ENCODE measurements at places on chromosomes 12 and 14.

DNA sequence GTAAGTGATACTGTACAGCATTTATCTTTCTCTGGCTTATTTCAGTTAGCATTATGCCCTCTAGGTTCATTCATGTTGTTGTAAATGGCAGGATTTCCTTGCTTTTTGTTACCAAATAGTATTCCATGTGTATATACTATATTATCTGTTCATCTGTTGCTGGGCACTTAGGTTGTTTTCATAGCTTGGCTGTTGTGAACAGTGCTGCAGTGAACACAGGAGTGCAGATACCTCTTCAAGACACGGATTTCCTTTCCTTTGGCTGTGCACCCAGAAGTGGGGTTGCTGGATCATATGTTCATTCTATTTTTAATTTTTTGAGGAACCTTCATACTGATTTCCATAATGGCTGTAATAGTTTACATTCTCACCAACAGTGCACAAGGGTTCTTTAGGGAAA is 21.5 kb downstream of the EP400 start:
- H3K4me3 ChIP-seq = no peak overlapping the region
- H3K27ac ChIP-seq = no peak overlapping the region
- H3K27me3 ChIP-seq = no peaks in the 10 kb centered on the region

DNA sequence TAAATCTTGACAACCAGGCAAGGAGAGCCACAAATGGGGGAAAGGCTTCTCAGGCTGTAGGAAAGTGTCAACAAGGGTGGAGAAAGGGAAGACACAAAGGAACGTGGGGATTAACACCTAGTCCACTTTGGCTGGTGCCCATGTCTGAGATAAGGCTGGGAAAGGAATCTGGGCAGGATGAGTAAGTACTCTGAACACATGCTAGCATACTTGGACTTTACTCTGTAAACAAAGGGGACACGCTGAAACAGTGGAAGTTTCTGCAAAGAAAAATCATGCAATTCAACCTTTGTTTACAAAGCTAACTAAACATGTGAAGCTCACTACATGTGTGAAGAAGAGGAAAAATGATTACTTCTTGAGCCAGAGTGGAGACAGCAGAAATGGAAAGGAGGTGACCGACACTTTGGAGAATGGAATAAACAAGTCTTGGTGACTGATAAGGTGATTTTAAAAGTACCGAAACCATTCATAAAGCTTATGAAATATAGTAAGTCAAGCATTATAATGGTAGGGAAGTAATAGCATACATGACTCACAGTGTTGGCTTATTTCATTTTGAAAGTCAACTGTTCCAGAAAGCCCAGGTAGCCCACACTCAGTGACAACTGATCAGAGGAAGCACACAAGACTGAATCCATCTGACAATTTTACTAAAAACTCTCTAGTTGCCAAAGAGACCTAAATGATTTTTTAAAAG is 13.2 kb downstream of the CPNE8 start:
- H3K4me3 ChIP-seq = no peak overlapping the region
- H3K27me3 ChIP-seq = no peaks in the 10 kb centered on the region
- DNase-seq = no peak
- peaks cover 15% of the 10 kb centered on the region for H3K4me1 ChIP-seq
- no peak overlapping the region for H3K27ac ChIP-seq

GRCh38 chr12:4914720-4915119 is 5.0 kb downstream of the KCNA1 start:
- H3K36me3 ChIP-seq = no peaks in the 10 kb centered on the region
- peaks cover 17% of the 10 kb centered on the region for H3K4me1 ChIP-seq
- DNase-seq = no peak
- H3K27ac ChIP-seq = no peak overlapping the region

- no peak overlapping the region for H3K4me3 ChIP-seq
- H3K36me3 ChIP-seq = no peaks in the 10 kb centered on the region
- DNase-seq = no peak
- H3K4me1 ChIP-seq = no peaks in the 10 kb centered on the region
Measured at GRCh38 chr14:49960453-49960852, 67.6 kb downstream of the ARF6 start.

DNA sequence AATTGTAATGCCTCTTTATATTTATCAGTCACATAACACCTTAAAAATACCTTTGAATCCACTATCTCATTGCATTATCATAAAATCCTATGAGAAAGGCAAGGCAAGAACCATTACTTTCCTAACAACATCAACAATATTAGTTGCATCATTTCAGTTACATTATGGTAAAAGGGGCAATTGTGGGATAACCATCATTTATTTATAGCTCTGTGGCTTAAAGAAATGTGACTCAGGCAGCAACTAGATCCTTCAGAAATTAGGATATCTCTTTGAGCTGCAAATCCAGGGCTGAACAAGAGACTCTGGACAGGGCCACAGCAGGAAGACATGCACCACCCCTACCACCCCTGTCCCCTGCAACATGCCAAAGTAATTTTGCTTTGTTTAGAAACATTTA is 36.4 kb downstream of the EPS8 start:
- no peak overlapping the region for H3K4me3 ChIP-seq
- H3K4me1 ChIP-seq = peaks cover 87% of the 10 kb centered on the region
- no peaks in the 10 kb centered on the region for H3K36me3 ChIP-seq
- no peaks in the 10 kb centered on the region for H3K27me3 ChIP-seq
- H3K27ac ChIP-seq = no peak overlapping the region

DNA sequence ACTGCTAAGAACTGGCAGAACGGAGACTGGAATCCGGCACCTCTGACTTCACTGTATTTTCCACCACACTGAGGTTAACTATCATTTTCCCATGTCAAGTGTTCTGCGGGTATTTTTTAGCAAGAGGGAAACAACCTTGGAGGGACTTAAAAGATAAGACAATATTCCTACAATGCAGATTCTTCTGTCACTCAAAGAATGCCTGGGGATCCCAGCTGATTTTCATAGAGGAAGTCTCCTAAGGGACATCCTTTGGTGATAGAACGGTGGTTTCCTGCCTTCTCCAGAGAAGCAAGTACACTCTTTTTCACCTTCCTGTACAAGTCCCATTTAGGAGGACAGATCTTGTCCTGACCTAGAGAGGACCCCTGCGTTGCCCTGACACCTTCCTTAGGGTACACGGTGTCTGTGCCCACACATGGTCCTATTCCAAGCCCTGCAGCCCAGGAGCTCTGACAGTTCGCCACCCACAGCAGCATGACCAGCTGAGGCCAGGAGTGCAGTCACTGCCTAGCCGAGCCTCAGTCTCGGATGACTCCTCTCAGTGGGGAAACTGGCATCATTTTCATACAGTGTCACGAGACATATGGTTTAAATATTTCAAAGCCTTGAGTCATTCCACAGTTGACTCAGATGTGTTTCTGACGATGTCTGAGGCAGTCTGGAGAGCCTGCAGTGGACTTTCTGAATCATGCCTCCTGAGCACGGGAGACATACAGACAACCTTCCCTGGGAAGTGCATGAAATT is 181.3 kb upstream of the FKBP4 start:
- H3K27ac ChIP-seq = peak overlapping the region; percentile 73
- H3K27me3 ChIP-seq = no peaks in the 10 kb centered on the region
- DNase-seq = peak; percentile 35
- peaks cover 6% of the 10 kb centered on the region for H3K4me1 ChIP-seq
- peaks cover 49% of the 10 kb centered on the region for H3K36me3 ChIP-seq

DNA sequence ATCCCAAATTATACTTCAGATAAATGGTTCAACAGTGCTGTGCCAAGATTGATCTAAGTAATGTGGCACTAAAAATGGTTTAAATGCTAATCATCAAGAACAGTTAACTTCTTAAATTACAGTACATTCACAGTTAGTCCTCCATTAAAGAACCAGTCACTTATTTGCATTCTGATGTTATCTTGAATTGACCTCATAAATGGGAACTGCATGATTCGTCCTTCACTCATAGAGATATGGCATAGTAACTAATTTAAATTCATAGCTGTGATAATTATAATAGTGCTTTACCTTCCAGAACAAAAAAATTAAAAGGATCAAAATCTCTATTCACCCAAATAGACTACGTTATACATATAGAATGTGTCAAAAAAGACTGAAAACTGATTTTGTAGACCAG is 61.1 kb downstream of the COCH start:
- H3K36me3 ChIP-seq = peaks cover 6% of the 10 kb centered on the region
- DNase-seq = no peak
- no peaks in the 10 kb centered on the region for H3K4me1 ChIP-seq
- H3K4me3 ChIP-seq = no peak overlapping the region
- no peaks in the 10 kb centered on the region for H3K27me3 ChIP-seq

- no peak overlapping the region for H3K4me3 ChIP-seq
- DNase-seq = no peak
- no peaks in the 10 kb centered on the region for H3K27me3 ChIP-seq
- H3K36me3 ChIP-seq = no peaks in the 10 kb centered on the region
- no peaks in the 10 kb centered on the region for H3K4me1 ChIP-seq
Measured at GRCh38 chr12:108973629-108974152, 47.2 kb downstream of the SVOP start.

- H3K27me3 ChIP-seq = no peaks in the 10 kb centered on the region
- H3K4me1 ChIP-seq = peaks cover 8% of the 10 kb centered on the region
- H3K36me3 ChIP-seq = no peaks in the 10 kb centered on the region
- H3K4me3 ChIP-seq = no peak overlapping the region
- no peak for DNase-seq
Measured at GRCh38 chr12:98893126-98893674, 248.1 kb downstream of the APAF1 start.

DNA sequence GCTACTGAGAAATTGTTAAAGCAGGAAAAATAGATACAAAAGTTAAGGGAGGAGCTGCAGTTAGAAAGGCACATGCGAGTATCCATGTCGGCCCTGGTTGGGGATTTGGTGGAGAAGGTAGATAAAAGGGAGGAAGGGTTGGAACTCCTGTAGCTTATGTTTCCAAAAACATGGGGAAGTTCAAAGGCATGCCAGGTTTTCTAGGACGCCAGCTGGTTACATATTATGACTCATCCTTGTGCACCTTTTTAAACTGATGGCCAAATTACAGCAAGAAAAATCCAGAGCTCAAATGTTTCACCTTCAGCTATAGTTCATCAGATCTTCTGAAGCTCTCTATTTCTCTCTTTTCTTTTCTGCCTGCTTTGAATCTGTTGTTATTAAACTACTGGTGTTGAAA is 13.2 kb upstream of the MAP4K5 start:
- H3K27me3 ChIP-seq = no peaks in the 10 kb centered on the region
- H3K27ac ChIP-seq = no peak overlapping the region
- H3K4me3 ChIP-seq = no peak overlapping the region
- no peaks in the 10 kb centered on the region for H3K4me1 ChIP-seq

DNA sequence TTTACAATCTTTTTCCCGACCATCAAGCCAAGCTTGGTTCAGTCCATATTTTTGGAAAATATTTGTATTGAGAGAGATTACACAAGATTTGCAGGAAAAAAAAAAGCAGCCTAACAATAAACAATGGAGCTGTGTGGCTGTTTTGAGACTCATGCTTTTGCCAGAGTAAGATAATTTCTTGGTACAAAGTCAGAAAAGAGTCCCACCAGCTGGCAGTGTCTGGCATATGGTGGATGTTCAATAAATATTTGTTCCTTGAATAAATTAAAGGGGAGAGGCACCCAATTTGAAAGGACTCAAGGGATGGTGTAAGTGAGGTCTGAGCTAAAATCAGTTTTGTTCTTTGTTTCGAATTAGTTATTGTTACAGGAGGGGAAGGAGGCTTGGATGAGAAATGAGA is 78.1 kb upstream of the RPH3A start:
- no peaks in the 10 kb centered on the region for H3K36me3 ChIP-seq
- no peak for DNase-seq
- no peak overlapping the region for H3K4me3 ChIP-seq
- H3K27ac ChIP-seq = no peak overlapping the region

- no peak overlapping the region for H3K27ac ChIP-seq
- no peak for DNase-seq
- no peaks in the 10 kb centered on the region for H3K27me3 ChIP-seq
- no peaks in the 10 kb centered on the region for H3K36me3 ChIP-seq
Measured at GRCh38 chr12:91053951-91054715, 3.7 kb downstream of the KERA start.

GRCh38 chr12:64796205-64796845 is 28.1 kb upstream of the TBC1D30 start:
- H3K4me3 ChIP-seq = no peak overlapping the region
- H3K27ac ChIP-seq = no peak overlapping the region
- H3K36me3 ChIP-seq = no peaks in the 10 kb centered on the region
- H3K27me3 ChIP-seq = no peaks in the 10 kb centered on the region
- no peaks in the 10 kb centered on the region for H3K4me1 ChIP-seq

DNA sequence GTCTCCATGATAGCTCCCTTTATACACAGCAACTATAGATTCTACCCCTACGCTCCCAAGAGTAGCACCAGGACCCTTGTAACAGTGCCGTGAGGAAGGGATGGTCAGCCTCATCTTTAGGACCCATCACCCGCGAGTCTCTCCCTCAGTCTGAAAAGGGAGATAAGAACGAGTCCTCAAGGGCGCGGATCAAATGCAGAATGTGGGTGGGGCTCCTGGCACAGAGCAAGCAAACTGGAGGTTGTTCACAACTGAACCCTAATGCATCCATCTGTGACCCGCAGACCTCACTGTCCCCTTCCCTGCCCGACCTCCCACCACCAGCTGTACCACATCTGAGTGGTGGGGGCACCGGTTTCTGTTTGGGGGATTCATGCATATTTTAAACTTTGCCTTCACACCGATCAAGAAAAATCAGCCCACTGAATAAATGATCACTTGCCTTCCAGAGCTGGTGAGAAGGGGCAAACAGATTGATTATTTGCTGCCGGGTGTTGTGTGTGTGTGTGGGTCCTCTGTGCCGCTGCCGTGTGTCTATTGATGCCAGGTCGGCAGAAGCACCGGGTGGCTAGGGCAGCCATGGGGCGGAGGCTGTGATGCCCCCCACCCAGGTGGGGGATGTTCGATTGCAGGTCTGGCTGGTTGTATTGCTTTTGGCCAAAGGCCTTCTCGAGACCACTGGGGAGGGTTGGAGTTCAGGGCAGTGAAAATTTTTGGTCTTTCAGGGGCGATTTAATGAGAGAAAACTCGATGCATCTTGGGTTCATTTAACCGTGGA is 35.7 kb upstream of the BEGAIN start:
- H3K36me3 ChIP-seq = no peaks in the 10 kb centered on the region
- no peak overlapping the region for H3K4me3 ChIP-seq
- H3K27ac ChIP-seq = no peak overlapping the region

- no peak overlapping the region for H3K4me3 ChIP-seq
- no peak overlapping the region for H3K27ac ChIP-seq
- no peaks in the 10 kb centered on the region for H3K27me3 ChIP-seq
- no peak for DNase-seq
- H3K4me1 ChIP-seq = no peaks in the 10 kb centered on the region
- H3K36me3 ChIP-seq = no peaks in the 10 kb centered on the region
Measured at GRCh38 chr14:106488291-106488690, 961.9 kb downstream of the TMEM121 start.

- H3K36me3 ChIP-seq = no peaks in the 10 kb centered on the region
- DNase-seq = no peak
- H3K4me1 ChIP-seq = no peaks in the 10 kb centered on the region
- no peak overlapping the region for H3K4me3 ChIP-seq
- no peaks in the 10 kb centered on the region for H3K27me3 ChIP-seq
Measured at GRCh38 chr12:8876887-8877286, 37.4 kb upstream of the PHC1 start.

DNA sequence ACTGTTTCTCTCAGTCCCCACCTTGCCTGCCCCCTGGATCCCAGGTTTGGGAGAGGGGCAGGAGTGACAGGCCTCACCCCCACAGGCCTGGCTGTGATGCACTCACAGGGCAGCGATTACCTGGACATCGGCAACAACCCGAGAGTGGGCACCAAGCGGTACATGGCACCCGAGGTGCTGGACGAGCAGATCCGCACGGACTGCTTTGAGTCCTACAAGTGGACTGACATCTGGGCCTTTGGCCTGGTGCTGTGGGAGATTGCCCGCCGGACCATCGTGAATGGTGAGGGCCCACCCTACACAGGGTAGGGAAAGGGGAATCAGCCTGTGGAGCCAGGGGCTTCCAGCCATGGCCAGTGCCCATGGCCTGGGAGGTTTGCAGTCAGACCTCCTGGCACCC is 8.6 kb downstream of the ACVRL1 start:
- H3K36me3 ChIP-seq = no peaks in the 10 kb centered on the region
- no peak overlapping the region for H3K27ac ChIP-seq
- no peak for DNase-seq
- no peaks in the 10 kb centered on the region for H3K27me3 ChIP-seq
- no peaks in the 10 kb centered on the region for H3K4me1 ChIP-seq

Data from thoracic aorta (tissue), 2 donors.